ENCODE measurements at places on chromosomes 3 and 15. TPM values are rescaled to one million over a fixed set of nuclear protein-coding genes. Genes with fewer than 3 reads are reported as not detected.

The CGNL1 gene
- total RNA-seq = 38.1 TPM

The PAQR5 gene
- 6.5 TPM for total RNA-seq

The CLRN1 gene
- total RNA-seq = not detected

The FOXL2 gene
- 0.13 TPM for total RNA-seq

The LSAMP gene
- total RNA-seq = 5.3 TPM

The KLHL6 gene
- 4.7 TPM for total RNA-seq

The SLC22A14 gene
- 0.13 TPM for total RNA-seq

The LRRC34 gene
- 4.7 TPM for total RNA-seq

The NANOGP8 gene
- total RNA-seq = 0.98 TPM

The LYSMD2 gene
- 15.7 TPM for total RNA-seq

The ALPK3 gene
- total RNA-seq = 7.2 TPM

The HEXA gene
- total RNA-seq = 102 TPM

The GP5 gene
- total RNA-seq = 0.09 TPM

The IGF2BP2 gene
- total RNA-seq = 52.2 TPM

The NR1I2 gene
- total RNA-seq = not detected

The TF gene
- 40.6 TPM for total RNA-seq

The MESP2 gene
- 0.45 TPM for total RNA-seq

The TM4SF18 gene
- total RNA-seq = 11.8 TPM

The MKRN3 gene
- 2.3 TPM for total RNA-seq
